Cortex of kidney (tissue), 1 donor: ENCODE measurements at places on chromosomes 4 and X.

DNA sequence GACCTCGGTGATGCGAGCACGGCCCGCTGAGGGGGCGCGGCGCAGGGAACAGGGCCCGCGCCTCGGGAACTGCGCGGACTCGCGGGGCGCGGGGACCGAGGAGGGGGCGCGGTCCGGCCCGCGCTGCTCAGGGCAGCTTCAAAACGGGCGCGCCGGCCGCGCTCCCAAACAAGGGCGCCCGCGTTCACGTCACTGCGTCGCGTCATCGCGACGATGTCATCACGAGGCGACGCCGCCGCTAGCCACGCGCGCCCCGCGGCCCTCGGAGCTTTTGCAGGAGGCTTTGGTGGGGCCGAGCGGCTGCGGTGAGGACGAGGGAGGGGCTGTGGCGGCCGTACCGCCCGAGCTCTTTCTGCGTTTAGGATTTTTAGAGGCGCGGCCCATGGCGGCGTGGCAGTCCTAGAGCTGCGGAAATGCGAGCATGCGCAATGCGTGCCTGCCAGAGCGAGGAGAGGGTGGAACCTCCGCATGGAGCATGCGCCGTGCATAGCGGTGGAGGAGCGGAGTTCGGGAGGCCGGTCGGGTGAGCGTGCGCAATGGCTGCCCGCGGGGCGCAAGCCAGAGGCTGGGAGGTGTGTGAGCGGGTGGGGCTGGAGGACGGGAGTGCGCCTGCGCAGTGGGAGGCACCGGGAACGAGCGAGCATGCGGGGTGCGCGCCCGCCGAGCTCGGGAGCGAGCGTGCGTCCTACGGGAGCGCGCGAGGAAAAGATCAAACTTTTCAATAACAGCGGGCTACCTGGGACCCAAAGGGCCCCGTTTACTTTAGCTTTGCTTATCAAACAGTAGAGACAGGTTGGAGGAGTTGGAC is at the start of gene PPP2R3B:
TSS of gene PPP2R3B (minus strand) at position 140 of the 808 bp plus-strand sequence. CDS start 216 bp downstream, outside the sequence.
- DNase-seq: no peak

DNA sequence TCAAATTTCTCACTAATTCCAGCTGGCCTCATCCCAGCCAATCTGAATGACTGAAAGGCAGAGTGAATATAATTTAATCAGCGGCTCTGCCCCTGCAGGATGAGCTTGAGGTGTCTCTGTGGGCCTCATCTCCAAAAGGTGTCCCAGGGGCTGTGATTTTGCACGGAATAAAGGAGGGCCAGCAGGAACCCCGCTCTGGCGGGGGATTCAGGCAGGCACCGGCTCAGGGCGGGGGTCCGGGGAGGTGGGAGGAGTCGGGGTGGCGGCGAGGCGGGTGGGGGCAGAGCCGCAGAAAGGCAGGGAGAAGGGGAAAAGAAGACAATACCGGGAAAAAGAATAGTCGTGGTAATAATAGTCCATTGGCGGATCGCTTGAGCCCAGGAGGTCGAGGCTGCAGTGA is 16.0 kb upstream of the ERCC6L start:
- DNase-seq: no peak

DNA sequence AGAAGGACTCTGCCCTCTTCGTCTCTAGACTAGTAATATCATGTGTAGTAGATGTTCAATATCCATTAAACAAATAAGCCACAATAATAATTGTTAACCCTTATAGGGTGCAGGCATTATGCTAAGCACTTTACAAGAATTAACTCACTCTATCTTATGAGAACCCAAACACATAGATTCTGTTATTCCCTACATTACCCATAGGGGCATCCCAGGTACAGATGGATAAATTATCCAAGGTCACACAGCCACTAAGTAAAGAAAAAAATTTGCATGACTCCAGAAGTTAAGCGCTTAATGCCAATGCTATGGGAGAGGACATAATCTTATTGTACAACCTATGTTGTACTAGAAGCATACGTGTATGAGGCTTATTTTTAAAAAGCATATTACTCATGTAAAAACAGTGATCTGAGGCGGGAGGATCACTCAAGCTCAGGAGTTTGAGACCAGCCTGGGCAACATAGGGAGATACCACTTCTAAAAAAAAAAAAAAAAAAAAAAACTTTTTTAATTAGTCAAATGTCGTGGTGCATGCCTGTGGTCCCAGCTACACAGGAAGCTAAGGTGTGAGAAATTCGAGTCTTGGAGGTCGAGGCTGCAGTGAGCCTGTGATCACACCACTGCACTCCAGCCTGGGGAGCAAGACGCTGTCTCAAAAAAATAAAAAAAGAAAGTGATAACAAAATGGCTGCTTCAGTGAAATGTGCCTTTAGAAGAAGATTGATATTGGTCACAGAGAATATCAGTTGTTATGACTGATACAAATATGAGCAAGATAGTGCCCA is 13.6 kb downstream of the LDB2 start:
- no peak for DNase-seq

DNA sequence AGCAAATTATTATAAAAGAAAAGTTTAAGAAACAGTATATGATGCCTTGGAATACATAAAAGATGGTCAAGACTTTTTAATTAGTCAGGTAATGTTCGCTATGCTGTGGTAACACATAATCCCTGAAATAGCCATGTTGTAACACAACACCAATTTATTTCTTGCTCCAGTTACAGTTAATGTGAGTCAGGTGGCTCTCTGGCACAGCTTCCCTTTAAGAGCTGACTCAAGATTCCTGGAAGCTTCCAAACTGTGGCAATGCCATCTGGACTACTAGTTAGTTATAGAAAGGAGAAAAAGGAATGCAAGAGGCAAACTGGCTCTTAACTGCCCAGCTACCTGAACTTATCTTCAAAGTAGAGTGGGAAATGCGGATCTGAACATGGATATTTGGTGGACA is 210.5 kb downstream of the CHM start:
- no peak for DNase-seq

DNA sequence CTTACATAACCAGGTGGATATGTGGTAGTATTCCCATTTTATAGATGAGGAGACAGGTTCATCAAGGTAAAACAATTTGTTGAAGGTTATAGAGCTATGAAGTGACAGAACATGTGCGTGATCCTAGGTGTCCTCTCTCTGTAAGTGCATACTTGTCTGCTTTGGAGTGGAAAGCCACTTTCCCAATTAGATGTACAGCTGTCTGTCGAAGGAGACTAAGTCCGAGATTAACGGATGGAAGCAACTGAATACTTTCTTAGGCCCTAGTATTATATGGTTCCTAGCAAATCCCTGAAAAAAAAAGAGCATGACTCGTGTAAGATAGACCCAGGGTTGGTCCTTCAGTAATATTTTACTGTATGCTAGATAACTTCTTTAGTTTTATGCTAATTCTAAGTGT is 19.7 kb downstream of the TMEM131L start:
- DNase-seq: no peak

DNA sequence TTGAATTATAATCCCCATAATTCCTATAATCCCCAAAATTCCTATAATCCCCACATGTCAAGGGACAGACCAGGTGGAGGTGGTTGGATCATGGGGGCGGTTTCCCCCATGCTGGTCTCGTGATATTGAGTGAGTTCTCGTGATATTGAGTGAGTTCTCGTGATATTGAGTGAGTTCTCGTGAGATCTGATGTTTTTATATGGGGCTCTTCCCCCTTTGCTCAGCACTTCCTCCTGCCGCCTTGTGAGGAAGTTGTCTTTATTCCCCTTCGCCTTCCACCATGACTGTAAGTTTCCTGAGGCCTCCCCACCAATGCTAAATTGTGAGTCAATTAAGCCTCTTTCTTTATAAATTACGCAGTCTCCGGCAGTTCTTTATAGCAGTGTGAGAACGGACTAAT is 36.6 kb upstream of the GPR78 start:
- DNase-seq: no peak

DNA sequence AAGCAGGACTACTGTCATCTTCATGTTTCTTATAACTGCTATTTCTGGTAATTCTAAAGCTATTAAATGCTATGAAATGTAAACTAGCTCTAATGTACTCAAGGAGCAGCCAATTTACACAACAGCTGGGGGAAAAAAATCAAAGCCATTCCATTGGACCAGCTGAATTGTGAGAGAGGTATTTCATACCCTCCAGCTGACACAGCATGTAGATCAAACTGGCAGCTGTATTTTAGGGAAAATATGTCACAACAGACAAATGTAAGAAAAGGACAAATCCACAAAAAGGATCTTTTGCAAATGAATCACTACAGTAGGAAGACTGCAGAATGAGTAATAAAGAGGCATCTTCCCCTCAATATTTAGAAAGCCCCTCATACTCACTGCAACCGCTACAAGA is 65.2 kb upstream of the FAM47B start:
- no peak for DNase-seq

DNA sequence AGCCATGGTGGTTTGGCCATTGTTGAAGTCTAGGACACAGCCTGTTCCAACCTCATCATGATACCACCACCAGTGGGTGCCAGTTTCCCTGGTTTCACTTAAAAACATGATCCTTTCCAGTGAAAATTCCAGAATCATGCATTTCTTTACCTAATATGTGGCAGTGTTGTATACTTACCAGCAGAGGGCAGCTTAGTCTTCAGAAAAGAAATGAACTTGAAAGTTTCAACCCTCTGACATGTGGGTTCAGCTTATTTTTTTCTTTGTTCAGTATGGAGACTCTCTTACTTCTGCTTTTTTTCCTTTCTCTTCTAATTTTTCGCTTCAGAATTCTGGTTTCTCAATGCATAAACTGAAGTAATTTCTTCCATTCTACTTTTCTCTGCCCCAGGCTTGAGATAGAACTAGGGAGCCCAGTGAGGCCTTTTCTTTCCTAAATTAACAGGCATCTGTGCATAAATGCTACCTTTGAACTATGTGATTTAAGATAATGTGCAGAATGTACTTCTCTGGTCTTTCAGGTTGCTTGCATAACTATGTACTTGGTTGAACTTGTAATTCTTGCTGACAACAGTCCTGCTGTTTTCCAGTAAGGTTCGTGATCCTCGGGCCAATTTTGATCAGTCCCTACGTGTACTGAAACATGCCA is 10.7 kb downstream of the LIAS start:
- no peak for DNase-seq

- DNase-seq: no peak
These were observed 95.9 kb upstream of the FAT1 start for GRCh38 chr4:186819342-186820086.
